ENCODE measurements at places on chromosomes 7 and 10.

DNA sequence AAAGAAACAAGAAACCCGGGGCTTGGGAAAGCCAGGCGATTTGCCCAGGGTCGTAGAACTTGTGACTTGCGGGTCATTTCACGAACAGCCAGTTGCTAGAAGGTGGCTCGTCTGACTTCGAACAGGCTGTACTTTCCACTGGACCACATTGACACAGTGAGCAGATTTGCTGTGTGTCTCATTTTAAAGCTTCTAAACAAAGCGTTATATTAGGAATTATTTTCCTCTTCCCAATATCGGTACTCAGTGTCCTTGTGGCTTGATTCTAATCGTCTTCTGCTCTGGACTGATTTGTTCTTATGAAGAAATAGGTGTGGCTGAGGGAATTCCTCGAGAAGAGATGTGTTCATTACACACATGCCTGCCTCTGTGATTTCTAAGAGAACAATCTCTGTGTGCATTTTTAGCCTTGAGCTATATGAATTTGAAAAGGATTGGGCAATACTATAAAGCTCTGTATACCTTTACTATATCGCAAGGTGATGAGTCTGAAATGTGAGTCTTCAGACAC lies 150.0 kb upstream of the PRR15 start:
- DNase-seq, result peak; percentile 31

- DNase-seq, result no peak
Observed at GRCh38 chr7:130276796-130277762, 10.4 kb downstream of the CPA2 start.

- DNase-seq, result no peak
Observed at GRCh38 chr7:51040787-51041186, 258.1 kb upstream of the GRB10 start.

GRCh38 chr10:115801457-115801856 lies 471.5 kb downstream of the GFRA1 start:
- DNase-seq, result no peak

DNA sequence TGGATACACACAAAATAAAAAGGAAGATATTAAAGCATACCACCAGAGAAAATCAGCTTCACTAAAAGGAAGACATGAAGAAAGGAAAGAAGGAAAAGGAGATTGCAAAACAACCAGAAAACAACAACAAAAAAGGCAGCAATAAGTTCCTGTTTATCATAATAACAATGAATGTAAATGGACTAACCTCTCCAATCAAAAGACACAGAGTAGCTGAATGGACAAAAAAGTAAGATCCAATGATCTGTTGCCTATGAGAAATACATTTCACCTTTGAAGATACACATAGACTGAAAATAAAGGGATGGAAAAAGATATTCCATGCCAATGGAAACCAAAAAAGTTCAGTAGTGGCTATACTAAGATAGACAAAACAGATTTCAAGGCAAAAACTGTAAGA lies 30.3 kb upstream of the FAM171A1 start:
- no peak for DNase-seq

GRCh38 chr7:836429-836828 lies 4.2 kb downstream of the SUN1 start:
- DNase-seq, result no peak

GRCh38 chr10:119316729-119317097 lies 109.3 kb downstream of the GRK5 start:
- DNase-seq, result peak; percentile 54

DNA sequence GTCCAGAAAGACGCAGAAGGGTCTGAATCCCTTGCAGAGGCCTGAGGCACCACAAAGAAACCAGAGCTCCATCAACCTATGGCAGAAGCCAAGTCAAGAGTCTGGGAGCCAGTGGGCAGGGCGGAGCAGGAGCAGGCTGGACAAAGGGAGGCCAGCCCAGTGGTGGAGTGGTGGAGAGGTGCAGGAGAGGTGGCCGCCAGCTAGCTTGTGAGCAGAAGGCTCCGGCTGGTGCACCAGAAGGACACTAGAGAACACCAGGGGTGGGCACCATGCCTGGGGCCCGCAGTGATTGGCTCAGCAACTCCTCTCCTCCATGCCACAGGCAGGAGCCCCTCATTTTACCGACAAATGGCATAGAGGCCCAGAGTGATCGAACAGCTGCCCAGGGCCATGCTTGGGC lies 186.6 kb downstream of the GRID1 start:
- no peak for DNase-seq

- DNase-seq, result no peak
Observed at GRCh38 chr10:78589687-78590086, 479.1 kb upstream of the ZMIZ1 start.

GRCh38 chr10:34696423-34696822 lies 118.7 kb downstream of the PARD3 start:
- no peak for DNase-seq

GRCh38 chr7:155097338-155097737 lies 27.2 kb downstream of the HTR5A start:
- no peak for DNase-seq

GRCh38 chr10:113142601-113143362 lies 192.7 kb downstream of the TCF7L2 start:
- DNase-seq, result no peak

- no peak for DNase-seq
Observed at GRCh38 chr10:7403620-7404019, 7.2 kb downstream of the SFMBT2 start.

DNA sequence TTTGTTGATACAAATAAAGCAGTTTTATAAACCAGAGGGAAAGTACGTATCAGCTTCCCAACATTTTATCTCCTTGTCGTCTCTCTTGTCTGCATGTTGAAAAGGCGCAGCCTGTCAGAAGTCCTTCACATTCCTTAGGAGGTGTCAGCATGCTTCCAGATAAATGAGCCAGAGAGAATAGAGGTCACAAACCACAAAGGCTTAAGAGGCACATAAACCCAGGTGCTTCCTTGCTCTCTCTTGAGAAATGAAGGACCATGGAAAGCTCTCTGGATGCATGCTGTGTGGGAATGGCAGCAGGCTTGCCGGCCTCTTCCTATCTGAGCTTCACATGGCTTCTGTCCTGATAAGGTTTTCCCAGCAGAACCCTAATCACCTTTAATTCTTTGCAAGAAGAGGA lies 448.5 kb downstream of the XPNPEP1 start:
- DNase-seq, result no peak

- no peak for DNase-seq
Observed at GRCh38 chr10:106450966-106451365, 713.5 kb downstream of the SORCS1 start.

DNA sequence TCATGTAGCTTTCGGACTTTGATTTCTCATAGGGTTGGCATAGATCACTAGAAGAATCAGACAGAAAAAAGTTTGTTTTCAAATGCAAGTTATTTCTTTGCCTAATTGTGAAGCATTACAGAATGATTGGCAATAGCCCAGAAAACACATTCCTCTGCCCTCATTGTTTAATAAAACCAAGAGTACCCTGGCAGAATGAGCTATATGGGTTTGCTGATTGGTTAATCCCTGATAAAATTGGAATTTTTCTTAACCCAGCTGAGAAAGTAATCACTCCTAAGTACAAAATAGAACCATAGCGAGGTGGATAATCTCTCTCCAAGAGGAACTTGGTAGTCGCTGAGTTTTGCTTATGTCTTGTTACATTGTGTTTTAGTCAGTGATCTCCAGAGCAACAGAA lies 30.9 kb upstream of the CREB5 start:
- no peak for DNase-seq

GRCh38 chr10:132577350-132578003 lies 39.9 kb downstream of the INPP5A start:
- no peak for DNase-seq

GRCh38 chr10:21138769-21139340 lies 241.7 kb upstream of the NEBL start:
- no peak for DNase-seq

DNA sequence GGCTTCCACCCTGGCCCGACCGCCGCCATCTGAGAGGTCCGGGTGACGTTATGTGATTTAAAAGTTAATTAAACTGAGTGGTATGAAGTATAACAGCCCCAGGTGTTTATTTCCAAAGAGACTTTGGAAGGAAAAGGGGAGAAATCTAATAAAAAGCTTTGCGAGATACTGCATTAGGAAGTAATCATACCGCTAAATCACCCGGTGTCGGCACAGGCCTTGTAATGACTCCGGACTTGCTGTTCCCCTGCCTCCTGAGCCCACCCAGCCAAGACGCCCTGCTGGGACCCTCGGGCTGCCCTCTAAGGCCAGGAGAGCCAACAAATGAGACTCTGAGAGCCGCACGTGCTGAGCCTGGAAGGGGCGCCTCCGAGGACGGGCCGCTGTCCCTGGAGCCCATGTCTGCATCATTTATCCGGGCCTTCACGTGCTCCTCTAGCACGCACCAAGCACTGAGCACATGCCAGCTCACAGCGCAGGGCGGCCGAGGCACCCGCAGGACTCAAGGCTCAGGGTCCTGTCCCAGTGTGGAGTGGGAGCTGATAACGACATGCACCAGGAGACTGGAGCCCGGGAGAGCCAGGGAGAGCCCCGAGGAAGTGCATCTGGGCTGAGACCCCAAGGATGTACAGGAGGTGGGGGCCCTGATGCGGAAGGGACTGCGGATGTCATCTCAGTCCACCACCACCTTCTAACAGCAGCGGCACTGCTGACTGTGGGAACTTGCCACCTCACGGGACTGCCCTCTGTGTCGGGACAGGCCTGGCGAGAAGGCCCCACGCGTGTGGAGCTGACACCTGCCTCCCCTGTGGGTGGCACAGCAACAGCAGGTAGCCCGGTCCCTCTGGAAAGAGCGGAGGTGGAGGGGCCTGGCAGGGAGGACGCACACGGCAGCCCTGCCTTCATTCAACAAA lies 182.7 kb downstream of the ELFN1 start:
- DNase-seq, result no peak

DNA sequence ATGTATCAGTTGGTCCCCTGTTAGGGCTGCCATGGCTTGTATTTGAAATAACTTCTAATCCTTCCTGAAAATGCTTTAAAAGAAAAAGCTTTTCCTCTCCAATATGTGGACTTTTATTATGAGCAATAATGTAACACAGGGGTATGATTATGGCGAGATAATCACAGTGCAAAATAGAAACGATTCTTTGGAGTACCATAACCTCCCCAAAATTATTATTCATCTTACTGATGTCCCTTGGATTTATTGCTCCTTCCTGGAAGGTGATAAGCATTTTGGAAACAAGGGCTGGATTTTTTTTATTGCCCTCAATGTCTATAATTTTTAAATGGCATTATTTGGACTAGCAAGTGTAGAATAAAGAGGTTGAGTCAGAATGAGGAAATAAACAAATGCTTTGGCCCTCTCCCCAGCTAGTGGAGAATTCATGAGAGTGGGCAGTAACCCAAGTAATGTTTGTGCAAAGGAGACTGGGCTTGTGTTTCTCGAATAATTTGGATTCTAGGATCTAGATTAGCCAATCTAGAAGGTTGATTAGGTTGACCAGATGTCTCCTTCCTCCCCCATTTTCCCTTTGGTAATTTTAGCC lies 403.9 kb upstream of the CELF2 start:
- DNase-seq, result no peak

DNA sequence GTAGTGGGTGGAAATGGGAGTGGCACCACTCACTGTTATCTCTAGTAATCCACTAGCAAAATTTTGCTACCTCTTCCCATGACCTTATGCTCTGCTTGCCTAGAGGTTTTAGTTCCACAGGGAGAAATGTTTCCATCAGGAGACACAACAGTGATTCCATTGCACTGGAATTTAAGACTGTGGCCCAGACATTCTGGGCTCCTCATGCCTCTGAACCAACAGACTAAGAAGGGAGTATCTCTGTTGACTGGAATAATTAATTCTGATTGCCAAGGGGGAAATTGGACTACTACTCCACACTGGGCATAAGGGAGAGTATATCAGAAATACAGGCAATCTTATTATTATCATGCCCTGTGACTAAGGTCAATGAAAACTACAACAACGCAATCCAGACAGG lies 16.2 kb upstream of the BRAF start:
- no peak for DNase-seq

DNA sequence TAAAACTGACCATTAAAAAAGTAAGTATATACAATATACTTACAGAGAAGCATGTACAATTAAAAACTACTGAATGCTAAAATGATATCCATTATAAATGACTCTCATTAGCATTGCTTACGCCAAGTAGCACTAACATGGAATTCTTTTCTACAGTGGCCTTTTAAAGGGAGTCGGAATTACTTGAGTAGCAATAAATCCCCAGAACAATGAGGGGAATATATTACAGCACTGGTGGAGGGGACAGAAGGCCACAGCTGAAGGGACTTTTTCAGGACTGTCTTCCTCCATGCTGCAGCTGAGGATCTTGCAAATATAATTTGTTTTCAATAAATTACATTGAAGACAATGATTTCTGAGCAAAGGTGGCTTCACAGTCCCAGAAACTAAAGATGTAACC lies 97.0 kb downstream of the ALOX5 start:
- DNase-seq, result no peak

- no peak for DNase-seq
Observed at GRCh38 chr7:106128836-106129235, 16.7 kb upstream of the SYPL1 start.

DNA sequence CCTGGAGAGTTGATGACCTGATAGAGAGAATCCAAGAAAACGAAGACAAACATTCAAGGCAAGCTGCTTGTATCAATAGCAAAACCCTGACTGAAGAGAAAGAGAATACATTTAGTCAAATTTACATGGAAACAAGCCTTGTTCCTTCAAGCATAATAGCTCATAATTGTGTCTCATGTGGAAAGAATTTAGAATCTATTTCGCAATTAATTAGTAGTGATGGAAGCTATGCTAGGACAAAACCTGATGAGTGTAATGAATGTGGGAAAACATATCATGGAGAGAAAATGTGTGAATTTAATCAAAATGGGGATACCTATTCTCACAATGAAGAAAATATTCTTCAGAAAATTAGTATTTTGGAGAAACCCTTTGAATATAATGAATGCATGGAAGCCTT lies 18.0 kb downstream of the RBAK start:
- no peak for DNase-seq

- DNase-seq, result peak; percentile 24
Observed at GRCh38 chr10:117541909-117542705, 439 bp upstream of the EMX2 start.

DNA sequence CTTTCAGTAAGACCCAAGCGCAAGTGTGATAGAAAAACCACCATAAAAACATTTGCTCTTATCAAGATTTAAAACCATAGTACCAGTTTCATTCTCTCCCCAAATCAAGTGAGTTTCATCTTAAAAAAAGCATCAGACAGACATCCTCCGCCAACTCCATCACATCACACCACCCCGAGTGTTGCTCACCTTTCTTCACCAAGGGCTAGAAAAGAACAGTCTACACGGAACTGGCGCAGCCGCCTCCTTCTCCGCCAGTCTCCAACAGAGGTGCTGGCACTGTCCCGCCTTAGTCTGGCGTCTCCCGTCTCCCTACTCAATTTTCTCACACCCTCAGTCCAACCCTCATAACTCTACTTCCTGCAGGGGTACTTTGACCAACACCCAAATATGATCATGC lies 46.9 kb upstream of the WIPI2 start:
- DNase-seq, result no peak
